ENCODE measurements at places on chromosomes 3 and 15.

DNA sequence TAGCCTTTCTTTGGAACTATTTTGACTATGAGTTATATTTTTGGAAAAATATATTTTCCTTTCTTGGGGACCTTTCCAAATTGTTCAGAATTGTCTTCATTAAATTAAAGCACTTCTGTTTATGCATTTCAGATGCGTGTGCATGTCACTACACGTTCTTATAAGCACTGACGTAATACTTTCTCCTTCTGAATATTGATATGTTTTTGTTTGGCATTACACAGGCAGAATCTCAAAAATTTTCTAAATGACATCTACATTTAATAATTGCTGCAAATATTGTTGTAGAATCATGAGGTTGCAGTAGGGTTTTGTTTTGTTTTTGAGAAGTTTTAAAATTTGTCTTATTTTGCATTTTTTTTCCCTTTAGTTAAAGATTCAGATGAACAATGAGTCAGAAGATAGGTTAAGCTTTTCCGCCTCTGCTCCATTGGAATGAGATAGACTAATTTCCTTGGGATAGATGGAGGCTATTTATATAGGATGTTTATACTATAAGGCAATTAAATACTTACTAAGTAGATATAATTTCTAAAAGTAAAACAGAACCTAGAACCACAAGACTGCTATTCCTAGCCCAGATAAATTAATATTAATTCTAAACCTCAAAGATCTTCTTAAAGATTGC lies 110.8 kb downstream of the MBNL1 start:
- no peak for DNase-seq

- no peak for DNase-seq
Observed at GRCh38 chr3:10088256-10088655, 19.8 kb downstream of the FANCD2OS start.

GRCh38 chr15:56528136-56528535 lies 63.2 kb upstream of the MNS1 start:
- DNase-seq: no peak

DNA sequence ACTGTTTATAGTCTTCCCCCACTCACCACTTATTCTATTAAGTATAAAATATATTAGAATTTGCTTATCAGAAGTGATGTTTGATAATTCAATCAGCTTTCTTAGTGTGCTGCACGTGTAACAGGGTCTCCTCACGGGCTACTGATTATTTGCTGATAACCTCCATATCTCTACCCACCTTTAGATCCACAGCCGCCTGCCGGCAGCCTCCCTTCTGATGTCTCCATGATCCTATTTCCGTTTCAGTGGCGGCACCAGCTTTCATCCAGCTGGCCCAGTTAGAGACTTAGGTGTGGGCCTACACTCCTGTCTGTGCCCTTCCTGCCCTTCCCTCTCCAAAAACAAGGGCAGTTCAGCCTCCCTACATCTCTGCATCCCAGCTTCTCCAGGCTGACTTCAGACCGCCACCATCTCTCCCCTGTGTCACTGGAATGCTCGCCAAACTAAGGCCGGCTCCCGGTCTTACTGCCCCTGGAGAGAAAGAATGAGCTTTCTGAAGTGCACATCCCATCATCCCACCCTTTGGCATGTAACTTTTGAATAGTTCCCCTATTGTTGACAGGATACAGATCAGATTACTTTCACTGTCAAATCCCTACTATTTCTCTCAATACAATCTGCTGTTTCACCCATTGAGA lies 76.6 kb upstream of the PRTG start:
- DNase-seq: no peak

- no peak for DNase-seq
Observed at GRCh38 chr3:195117978-195118581, 152.9 kb downstream of the XXYLT1 start.

- DNase-seq: no peak
Observed at GRCh38 chr3:74263031-74263430, 351.4 kb downstream of the CNTN3 start.
